GM04503 (cell line): ENCODE measurements at places on chromosomes 13 and 19.

DNA sequence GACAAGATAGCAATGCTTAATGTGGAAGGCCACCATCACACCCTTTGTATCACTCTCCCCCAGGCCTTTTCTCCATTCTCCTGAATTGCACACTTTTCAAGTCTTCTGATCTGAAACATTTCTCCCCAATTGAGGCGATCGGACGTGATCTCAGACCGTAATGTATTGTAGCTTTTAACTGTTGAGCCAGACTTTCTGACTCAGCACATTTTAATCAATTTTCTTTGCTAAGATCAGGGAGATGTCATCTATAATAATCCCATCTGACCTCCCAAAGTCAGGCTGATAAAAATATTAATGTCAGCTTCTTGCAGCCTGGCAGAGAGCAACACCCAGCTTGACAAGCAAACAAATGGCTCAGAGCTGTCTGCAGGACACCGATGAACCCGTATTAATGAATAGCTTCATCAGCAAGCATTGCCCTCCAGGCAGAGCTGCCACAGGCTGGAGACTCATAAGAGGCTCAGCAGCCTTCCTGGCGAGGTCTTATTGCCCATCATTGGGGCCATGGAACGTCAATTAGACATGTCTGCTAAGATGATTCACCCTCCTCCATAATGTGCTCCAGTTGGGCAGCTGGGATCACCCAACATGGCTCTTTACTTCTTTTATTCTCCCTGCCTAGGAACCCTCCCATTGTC lies 60.2 kb upstream of the UQCRFS1 start:
- DNase-seq, result no peak

DNA sequence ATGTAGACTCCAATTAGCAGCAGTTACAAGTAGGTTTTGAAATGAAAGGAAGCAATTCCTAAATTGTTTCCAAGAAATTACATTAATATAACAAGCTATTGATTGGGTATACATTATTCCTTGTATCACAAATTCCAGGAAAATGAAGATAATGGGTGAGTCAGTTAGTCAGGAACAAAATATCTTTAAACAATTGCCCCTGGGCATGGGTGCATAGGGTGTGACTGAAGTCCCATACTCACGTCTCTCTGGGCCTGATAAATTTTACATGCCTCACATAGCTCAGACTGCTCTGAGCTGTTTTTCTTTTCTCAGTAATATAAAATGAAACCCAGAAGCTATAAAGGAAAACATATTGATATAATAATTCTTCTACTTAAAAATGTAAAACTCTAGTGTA lies 87.8 kb downstream of the FNDC3A start:
- DNase-seq, result no peak

GRCh38 chr19:48963371-48964204 lies 1.5 kb upstream of the FTL start:
- no peak for DNase-seq

DNA sequence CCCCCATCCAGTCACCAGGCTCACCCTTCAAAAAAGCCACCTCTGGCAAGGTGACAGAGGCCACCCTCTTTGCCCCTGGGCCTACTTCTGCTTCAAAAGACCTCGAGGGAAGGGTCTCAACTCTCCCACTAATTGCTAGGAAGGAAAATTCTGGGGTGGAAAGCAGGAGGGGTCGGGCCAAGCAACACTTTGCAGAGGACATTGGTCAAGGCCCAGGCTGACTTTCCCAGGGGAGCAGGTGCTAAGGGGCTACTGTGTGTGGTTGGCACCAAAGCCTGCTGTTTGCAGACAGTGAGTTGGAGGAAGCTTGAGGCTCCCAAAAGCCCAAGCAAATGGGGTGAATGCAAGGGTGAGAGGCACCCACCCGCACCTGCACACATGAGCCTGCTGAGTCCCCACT lies 28.6 kb upstream of the VSTM2B start:
- no peak for DNase-seq

GRCh38 chr19:8148410-8149260 lies 757 bp downstream of the FBN3 start:
- DNase-seq, result no peak

DNA sequence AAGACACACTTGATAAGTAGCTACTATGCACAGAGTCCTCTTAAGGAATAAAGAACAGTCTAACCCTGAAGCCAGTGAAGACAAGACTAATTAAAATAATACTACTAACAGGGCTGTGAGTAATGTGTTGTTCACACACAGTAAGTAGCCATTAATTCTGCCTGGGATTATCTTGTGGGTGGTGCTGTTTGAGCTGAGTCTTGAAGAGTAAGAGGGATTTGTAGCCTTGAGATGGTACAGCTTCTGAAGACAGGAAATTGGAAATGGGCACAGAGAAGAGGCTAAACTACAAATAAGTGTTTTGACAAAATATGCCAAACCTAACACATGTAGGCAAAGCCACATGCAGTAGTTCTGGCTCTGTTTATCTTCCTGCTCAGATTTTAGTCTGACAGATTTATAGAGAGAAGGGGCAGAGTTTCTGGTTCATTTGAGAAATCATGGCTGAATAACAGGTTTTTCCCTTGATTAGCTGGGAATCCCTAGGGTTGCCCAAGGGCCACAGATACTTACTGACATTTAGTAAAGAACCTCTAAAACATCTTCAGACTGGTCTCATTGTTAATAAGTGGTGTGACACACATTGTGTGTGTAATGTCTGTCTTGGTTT lies 38.0 kb downstream of the ITGBL1 start:
- no peak for DNase-seq

DNA sequence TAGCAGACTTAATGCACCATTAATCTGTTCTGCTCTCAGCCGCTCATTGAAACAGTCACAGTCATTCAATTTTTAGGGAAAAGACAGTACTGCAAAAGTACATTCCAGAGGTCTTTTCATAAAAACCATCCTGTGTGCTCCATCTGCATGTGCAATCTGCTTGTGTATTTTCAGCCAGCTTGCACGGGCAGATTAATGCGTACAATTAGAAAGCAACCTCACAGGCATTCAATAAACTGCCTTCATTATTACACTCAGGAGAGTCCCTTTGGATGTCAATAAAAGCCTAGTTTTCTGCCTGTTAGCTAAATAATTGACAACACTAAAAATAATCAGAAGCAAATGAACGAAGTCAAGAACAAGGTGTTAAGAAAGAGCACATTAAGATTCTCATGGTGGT lies 41.9 kb downstream of the EPSTI1 start:
- no peak for DNase-seq

GRCh38 chr13:46561691-46562090 lies 8.7 kb downstream of the LRCH1 start:
- no peak for DNase-seq

DNA sequence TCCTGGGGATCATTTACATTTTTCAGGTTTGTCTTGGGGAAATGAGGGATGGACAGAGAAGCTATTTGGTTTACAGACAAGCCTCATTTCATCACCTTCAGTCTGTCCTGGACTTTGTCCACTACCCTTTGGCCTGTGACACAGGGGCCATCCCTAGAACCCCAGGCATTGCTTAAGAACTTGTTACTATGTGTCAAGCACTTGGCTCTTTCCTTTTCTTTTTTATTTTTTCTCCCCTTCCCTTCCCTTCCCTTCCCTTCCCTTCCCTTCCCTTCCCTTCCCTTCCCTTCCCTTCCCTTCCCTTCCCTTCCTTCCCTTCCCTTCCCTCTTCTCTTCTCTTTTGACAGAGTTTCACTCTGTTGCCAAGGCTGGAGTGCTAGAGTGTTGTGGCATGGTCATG lies 253.1 kb downstream of the OLFM4 start:
- no peak for DNase-seq

GRCh38 chr13:47215736-47216135 lies 318.9 kb upstream of the HTR2A start:
- DNase-seq, result no peak

- no peak for DNase-seq
Observed at GRCh38 chr13:112732679-112733078, 42.8 kb downstream of the ATP11A start.

- no peak for DNase-seq
Observed at GRCh38 chr19:28242317-28242927, 970.5 kb downstream of the UQCRFS1 start.

DNA sequence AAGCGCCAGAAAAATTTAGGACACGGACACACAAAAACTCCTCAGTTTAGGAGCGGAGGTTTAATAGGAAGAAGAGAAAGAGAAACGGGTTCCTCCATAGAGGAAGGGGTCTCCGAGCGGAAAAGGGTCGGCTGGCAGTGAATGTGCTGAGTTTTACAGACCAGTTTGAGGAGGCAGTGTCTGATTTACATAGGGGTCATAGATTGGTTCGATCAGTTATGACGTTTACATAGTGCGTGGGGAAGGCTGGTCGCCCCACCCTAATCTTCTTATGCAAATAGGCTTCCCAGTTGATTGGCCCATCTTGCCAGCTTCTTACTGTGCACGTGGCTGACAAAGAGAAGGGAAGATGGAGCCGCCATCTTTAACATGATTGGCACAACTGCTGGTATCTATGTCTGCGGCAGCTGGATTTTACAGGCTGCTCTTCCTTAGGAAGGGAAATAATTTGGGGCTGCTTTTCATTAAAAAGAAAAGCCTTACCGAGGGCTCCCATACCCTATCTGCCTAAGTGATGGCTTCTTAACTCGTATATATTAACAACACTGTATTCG lies 1.2 kb upstream of the ZNF225 start:
- peak; percentile 53 for DNase-seq

- DNase-seq, result no peak
Observed at GRCh38 chr19:5705552-5705951, 14.4 kb downstream of the LONP1 start.

- no peak for DNase-seq
Observed at GRCh38 chr19:1632462-1633268, 19.8 kb downstream of the TCF3 start.

- DNase-seq, result no peak
Observed at GRCh38 chr19:15185188-15185587, 15.6 kb downstream of the NOTCH3 start.

DNA sequence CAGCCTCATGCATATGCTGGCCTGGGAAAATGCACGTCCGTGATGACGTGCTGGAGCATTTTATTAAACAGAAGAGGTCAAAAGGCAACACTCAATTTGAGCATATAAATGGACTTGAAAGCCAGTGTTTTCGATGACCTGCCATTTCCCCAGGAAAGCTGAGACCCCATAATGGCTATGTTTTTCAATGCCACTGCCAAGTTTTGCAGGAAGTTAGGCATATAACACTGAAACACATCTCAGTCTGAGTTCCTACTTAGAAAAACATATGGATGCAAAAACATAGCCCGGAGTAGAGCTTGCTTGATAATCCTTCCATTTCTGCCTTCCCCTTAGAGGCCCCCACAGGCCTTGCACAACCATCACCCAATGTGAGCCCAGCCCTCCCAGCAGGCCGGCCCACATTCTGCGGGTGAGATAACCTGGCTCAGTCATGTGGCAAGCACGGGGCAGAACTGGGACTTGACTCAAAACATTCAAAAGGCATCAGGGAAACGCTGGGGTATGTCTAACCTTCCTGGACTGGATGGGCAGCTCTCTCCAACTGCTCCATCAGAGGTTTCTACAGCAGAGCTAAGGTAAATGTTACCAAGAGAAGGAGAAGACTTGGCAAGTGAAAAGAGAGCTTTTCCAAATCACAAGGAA lies 24.9 kb downstream of the EPS15L1 start:
- DNase-seq, result peak; percentile 53

- no peak for DNase-seq
Observed at GRCh38 chr13:34990399-34991214, 48.5 kb downstream of the NBEA start.

DNA sequence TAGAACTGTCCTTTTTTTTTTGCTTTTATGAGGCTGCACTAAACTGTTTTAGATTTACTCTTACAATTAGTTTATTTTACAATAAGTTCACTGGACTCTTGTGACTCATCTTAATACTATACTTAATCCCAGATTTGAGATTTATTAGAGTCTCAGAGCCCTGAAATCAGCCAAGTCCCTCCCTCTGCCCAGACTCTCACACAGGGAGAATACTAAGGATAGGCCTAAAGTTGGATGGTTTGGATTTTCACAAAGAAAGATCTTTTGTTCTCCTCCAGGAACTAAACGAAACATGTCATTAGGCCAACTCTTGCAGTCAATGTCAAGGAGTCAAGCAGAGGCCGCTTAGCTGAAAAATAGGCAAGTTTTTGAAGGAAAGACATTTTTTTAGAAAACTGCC lies 42.7 kb upstream of the MIR17HG start:
- DNase-seq, result no peak

DNA sequence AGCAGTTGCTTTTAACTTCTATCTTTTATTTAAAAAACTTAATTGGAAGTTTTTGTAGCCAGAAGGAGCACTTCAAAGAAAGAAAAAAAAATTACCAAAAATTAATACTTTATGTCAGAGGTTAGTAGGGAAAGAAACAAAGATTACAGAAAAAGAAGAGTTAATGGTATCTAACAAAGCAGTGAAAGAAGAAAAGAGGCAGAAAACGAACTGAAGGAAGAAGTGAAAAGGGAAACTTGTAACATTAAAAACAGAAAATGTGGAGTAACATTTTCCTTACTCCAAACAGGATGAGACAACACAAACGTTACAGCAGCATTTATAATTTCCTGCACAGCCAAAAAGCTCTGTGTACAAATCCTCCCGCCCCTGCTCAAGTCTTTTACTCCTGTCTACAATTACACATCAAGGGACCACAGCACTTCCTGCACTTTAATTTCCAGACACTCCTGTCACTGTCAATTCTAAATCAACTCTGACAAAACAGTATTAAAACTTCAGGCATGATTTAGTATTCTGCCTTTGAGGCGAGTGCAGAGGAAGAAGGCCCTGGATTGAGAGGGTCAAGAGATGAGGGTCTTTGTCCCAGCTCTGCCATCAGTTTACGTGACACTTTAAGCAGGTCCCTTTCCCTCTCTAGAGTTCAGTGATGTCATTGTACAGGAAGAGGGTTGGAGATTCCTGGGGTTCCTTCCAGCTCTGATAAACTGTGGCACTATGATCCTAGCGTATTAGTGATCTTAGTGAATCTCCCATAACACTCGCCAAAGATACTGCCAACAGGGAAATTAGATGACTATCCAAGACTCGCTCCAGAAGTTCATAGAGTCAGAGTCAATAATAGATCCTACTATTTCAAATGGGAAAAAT lies 53.2 kb upstream of the LSM14A start:
- DNase-seq, result no peak

- DNase-seq, result peak; percentile 7
Observed at GRCh38 chr13:26881154-26881553, 120.6 kb upstream of the GPR12 start.

- no peak for DNase-seq
Observed at GRCh38 chr13:41568143-41568971, 111.0 kb downstream of the RGCC start.

DNA sequence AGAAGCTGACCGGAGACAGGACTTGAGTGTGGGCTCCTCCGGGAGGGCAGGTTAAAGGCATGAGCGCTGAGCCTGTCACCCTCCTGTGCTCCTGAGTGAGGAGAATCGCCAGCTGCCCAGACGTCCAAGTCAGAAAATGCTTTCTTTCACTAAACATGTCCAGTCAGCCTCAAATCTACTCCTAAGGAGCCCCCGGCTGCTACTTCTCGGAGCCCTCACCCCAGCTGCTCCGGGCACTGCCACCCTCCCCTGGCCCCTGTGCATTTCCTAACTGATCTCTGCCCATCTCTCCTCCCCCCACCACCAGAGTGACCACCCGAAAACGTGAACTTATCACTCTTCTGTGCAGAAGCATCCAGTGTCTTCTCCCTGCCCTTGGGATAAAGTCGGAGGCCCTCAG lies 277.5 kb upstream of the SOX1 start:
- DNase-seq, result no peak

- no peak for DNase-seq
Observed at GRCh38 chr13:95485518-95486144, 66.9 kb upstream of the CLDN10 start.

- no peak for DNase-seq
Observed at GRCh38 chr13:29593605-29594297, 1.7 kb downstream of the SLC7A1 start.

- DNase-seq, result no peak
Observed at GRCh38 chr19:38915329-38916321, 3.6 kb upstream of the CCER2 start.

- no peak for DNase-seq
Observed at GRCh38 chr19:54434873-54435214, 14.2 kb upstream of the LENG8 start.
